ENCODE measurements at places on chromosomes 5 and 9.

DNA sequence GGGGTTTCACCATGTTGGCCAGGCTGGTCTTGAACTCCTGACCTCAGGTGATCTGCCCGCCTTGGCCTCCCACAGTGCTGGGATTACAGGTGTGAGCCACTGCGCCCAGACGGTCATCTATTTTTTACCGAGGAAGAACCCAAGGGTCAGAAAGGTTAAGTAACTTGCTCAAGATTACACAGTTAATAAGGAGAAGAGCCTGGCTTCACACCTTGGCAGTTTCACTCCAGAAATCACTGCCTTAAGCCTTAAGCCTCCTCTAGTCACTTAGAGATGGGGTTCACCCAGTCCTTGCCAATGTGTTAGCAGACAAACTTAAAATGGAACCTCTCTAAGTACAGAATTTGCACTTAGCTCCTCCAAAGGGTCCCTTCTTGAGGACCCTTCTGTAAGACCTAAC is 116.3 kb downstream of the PTTG1 start:
- no peak for DNase-seq

DNA sequence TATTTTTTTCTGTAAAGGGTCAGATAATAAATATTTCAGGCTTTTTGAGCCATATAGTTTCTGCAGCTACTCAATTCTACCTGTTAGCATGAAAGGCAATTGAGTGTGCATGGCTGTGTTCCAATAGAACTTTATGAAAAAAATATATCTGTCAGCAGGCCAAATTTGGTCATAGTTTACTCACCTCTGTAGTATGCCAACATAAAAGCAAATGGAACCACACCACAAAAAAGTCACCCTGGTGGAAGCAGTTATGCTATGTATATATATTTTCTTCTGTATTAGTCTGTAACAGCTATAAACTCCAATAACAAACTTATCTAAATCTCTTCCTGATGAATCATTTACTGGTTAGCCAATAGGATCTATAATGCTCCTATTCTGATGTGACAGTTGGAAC is 3.4 kb downstream of the SLC38A9 start:
- DNase-seq = no peak

DNA sequence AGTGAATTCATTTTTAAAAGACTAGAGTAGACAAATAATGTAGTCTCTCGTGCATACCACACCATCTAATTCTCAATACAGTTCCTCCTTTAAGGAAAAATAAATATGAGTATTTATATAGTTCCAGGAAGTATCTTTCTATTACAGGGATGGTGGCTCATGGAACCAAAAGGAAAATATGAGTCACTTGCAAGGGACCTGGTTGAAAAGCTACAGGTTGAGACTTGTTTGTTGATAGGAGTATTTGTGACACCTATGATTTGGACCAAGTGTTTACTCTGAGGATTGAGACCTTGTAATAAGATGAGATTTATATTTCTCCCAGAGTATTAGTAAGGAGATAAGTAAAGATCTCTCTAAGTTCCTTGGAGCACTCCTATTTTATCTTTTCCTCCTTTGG is 67.4 kb downstream of the CDO1 start:
- no peak for DNase-seq

- DNase-seq = no peak
Measured at GRCh38 chr5:139969318-139969717, 73.8 kb downstream of the NRG2 start.

- DNase-seq = no peak
Measured at GRCh38 chr9:3865141-3865772, 339.5 kb upstream of the RFX3 start.

GRCh38 chr5:97838214-97838613 is 655.2 kb upstream of the RIOK2 start:
- no peak for DNase-seq

GRCh38 chr5:179866241-179867078 is 7.8 kb upstream of the MRNIP start:
- DNase-seq = no peak

GRCh38 chr5:105754056-105754455 is 1916.7 kb downstream of the EFNA5 start:
- DNase-seq = no peak

GRCh38 chr9:71762900-71763653 is 5.2 kb downstream of the CEMIP2 start:
- no peak for DNase-seq

DNA sequence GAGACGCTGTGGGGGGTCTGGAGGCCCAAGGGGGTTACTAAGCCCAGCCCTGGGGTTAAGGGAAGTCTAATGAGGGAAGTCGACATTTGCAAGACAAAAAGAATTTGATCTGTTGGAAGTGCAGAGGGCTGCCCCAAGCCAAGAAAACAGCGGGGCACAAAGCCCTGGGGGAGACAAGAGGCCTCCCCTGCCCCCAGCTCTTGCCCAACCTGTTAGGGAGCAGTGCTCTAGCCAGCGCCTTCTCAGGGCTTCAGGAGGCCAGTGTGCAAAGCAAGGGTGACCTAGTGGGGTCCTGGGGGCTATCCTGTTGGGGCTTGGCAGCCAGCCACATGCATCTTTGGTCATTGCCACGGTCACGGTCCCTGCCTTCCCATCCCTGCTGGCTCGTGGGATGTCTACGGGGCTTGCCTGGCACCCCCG is 25.2 kb downstream of the GFI1B start:
- no peak for DNase-seq

DNA sequence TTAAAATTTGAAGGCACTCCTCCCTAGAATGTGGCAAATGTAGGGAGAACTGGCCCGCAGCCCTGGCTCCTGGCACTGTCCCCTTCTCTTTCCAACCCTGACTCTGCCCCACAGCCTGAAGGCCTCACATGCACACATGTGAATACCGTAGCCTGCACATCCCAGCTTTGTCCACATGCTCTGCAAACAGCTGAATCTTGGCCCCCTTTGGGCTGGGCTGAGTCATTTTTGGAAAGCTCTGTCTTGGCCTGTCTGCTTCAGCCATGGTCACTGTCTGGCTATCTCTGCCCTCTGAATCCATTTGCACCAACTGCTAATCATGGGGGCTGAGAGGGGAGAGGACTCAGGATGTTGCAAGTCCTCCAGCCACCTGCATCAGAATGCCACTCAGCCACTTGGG is 22.1 kb upstream of the GALNT10 start:
- no peak for DNase-seq

DNA sequence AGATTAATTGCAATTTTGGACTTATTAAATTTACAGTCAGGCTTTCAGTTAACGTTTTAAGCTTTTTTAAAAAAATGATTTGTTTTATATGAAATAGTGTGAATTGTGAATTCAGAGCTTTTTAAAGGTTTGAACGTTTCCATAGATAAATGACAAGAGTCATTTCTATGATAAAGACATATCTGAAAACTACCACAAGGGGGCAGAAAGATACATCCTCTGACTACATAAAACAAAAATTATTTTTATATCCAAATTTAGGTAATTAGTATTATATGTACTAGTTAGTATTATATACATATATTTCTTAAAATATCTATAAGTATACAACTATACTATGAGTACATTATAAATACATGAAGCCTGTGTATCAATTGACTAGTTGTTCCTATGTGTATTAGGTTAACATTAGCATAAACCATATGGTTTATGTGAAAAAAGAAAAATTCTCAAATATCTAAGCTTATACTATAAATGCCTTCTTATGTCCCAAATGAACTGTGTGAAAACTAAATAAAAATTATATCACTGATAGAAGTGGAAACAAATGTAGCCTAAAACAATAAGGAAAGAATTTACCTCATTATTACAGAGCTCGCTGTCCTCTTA is 155.2 kb downstream of the MEF2C start:
- no peak for DNase-seq

GRCh38 chr9:110975278-110975677 is 63.0 kb downstream of the LPAR1 start:
- no peak for DNase-seq

DNA sequence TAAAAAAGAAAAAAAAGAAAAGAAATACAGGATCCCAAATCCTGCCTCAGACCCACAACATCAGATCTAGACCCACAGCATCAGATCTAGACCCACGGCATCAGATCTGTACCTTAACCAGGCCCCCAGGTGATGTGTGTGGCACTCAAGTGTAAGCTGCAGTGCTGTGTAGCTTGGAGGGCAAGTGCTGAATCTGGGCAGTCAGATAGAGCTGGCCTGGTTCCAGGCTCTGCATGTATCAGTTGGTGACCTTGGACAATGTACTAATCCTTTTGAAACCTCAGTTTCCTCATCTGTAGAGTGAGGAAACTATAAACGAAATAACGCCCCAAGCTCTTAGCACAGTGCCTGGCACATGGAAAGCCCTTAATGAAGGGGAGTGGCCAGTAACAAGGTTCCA is 16.7 kb downstream of the COL15A1 start:
- DNase-seq = no peak

DNA sequence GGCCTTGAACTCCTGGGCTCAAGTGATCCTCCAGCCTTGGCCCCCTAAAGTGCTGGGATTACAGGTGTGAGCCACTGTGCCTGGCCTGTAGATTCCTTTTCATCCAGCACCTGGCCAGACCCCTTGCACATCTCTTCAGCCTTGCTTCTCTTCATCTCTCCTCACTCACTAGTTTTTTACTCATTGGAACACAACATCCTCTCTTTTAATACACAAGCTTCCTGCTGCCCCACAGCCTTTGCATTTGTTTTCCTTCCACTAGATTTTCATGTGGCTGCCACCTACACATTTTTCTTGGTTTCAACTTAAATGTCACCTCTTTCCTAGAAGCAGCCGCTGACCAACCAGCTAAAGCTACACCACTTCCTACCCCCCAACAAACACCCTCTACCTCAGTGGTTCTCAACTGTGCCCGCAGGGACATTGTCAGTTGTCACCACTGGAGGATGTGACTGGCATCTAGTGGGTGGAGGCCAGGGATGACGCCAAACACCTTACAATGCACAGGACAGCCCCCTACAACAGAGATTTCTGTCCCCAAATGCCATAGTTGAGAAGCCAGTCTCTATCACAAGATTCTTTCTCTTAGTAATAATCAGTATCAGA is 33.7 kb downstream of the HAVCR1 start:
- no peak for DNase-seq

DNA sequence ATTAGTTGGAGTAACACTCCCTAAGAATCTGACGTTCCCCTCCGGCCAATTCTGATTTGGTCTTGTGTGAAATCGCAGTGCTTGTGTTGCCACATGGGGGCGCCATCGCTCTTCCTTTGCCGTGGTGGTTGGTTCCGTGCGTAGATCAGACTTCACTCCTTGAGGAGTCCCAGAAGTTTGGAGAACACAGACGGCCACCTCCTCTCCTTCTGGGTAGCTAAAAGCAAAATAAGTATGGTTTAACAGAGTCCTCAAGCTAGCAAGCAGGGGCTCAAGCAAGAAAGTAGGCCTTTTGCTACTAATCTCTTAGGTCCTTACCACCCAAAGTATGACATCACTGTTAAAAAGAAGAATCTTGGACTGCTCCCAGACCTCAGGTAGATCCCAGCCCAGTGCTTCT is 59.5 kb downstream of the HSPA4 start:
- DNase-seq = peak; percentile 89

- no peak for DNase-seq
Measured at GRCh38 chr5:9209846-9210492, 335.9 kb downstream of the SEMA5A start.

DNA sequence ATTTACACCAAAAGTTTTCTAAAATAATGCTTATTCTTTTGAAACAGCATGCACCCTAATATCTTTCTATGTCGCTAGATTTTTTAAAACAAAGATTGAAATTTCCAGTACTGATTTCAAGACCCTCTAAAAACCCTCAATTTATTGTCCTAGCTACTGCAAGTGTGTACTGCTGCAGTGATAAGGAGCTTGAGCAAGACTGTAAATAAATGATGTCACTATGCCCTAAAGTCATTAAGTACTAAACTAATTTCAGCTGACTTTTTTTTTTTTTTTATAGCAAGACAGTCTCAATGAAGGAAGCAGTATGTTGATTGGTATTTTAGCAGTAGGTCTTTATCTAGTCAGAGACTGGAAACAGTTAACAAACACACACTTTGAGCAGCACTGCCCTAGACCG is 12.2 kb upstream of the MIER3 start:
- no peak for DNase-seq

- peak; percentile 63 for DNase-seq
Measured at GRCh38 chr5:179154991-179155955, 95.1 kb downstream of the ZNF354C start.

DNA sequence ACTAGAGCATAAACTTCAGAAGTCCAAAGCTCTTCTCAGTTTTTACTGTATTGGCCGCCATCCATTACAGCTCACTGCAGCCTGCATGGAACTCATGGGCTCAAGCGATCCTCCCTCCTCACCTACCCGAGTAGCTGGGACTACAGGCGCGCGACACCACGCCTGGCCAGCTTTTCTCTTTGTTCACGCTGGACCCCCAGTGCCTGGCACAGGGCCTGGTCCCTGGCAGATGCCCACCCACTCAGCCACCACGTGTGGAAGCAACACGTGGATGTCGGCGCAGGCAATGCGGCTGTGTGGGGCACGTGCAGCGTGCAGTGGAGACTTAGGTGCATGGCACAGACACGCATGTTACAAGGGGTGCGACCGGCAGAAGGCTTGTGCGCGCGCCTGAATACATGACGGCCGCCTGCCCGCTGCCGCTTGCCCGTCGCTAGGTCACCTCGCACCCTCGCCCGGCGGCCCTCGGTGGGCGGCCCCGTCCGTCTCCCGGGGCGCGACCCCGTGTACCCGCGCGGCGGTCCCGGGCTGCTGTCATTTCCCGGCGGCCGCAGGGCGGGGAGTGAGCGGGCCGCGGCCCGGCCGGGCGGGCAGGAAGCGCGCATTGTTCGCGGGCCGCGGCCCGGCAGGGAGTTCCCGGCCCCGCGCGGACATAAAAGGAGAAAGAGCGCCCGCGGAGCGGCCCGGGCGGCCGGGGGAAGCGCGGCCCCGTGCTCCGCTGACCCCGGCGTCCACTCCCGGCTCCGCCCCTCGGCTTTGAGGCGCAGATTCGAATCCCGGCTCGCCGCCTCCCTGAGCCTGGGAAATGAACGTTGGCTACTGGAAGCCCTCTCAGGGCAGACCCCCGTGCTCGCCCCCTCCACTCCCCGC is 24.1 kb upstream of the PTGS1 start:
- no peak for DNase-seq

GRCh38 chr5:816176-816575 is 31.6 kb upstream of the ZDHHC11B start:
- no peak for DNase-seq

GRCh38 chr5:71836084-71836483 is 117.0 kb downstream of the CARTPT start:
- no peak for DNase-seq
